ENCODE measurements at places on chromosomes 4 and X.
A peak's percentile ranks its signal among the peaks of the same experiment; 100 is the strongest.

- DNase-seq = no peak
These were observed 12.8 kb upstream of the IGFBP7 start for GRCh38 chr4:57122959-57123358.

- no peak for DNase-seq
These were observed 213.5 kb upstream of the TAPT1 start for GRCh38 chr4:16439768-16440167.

DNA sequence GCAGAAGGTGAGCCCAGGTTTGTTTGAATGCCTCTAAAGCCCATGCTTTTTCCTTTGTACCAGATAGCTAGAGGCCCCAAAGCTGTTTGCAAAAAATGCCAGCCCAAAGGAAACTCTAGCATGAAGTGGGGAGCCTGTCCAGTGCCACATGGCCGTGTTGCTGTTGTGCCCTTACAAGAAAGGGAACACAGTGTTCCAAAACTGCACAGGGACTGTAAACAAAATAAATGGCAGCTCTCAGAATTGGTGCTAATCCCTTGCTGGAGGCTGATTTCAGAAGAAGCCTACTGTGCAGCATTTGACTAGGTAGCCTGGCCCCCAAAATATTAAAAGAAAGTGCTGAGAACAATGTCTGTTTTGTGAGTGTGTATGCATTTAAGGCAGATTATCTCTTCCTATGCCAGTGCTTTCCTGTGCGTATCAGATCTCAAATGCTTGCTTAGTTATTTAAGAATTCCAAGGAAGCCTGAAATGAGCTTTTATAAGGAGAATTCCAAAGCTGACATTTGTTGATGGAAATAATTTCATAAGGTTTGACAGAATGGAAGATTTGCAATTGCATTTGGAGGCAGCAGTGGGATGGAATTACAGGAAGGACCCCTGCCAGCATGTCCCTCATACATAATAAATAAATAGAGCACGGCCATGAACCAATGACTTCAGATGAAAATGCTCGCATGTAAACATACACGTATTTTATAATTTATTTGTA, 115.7 kb downstream of the IRF2 start:
- DNase-seq = no peak

DNA sequence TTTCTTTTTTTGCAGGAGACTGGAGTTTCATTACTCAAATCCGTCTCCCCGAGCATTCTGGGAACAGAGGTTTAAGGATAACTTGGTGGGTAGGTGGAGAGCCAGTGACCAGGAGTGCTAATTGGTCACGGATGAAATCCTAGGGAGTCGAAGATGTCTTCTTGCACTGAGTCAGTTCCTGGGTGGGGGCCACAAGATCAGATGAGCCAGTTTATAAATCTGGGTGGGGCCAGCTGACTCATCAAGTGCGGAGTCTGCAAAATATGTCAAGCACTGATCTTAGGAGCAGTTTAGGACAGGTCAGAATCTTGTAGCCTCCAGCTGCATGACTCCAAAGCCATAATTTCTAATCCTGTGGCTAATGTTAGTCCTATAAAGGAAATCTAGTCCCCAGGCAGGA, 741.3 kb downstream of the PCDH7 start:
- DNase-seq = no peak

- DNase-seq = no peak
These were observed 28.3 kb upstream of the SMS start for GRCh38 chrX:21912220-21912619.

GRCh38 chr4:139275281-139275735, 4.7 kb downstream of the MGARP start:
- no peak for DNase-seq

DNA sequence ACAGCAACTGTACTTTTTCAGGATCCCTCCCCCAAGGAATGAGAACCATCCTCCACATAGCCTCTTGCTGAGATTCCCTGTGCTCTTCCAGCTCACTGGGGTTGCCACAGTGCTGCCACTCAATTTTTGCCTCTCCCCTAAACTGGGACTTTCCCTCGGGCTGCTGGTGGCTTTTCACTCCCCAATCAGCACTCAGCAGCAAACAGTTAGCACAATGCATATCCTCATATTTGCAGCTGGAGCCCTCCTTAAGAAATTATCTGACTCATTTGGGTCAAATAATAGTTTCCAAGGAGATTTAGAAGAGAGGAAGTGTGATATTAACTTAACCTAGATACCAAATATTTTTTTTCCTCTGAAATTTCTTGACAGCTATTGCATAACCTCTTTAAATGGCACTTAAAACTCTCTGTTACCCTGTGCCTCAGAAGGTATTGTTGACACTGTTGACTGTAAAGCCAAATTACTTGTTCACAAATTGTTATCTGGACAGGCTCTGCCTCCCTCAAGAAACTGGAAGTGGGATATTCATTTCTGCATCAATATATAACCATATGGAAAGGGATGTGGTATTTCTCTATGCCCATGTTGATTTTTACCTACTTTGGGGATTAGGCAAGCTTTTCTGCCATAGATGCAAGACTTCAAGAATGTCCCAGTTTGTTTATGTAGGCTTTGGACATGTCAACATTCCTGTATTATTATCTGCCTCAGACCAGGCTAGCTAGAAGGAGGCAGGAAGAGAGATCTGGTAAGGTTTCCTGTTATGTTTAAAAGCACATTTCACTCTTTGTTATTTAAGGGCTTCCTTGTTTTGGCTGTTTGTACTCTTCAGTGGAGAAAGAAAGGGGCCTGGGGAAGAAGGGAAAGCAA, 58.0 kb downstream of the SEPTIN11 start:
- no peak for DNase-seq

GRCh38 chr4:89071311-89071710, 14.3 kb upstream of the FAM13A start:
- no peak for DNase-seq

DNA sequence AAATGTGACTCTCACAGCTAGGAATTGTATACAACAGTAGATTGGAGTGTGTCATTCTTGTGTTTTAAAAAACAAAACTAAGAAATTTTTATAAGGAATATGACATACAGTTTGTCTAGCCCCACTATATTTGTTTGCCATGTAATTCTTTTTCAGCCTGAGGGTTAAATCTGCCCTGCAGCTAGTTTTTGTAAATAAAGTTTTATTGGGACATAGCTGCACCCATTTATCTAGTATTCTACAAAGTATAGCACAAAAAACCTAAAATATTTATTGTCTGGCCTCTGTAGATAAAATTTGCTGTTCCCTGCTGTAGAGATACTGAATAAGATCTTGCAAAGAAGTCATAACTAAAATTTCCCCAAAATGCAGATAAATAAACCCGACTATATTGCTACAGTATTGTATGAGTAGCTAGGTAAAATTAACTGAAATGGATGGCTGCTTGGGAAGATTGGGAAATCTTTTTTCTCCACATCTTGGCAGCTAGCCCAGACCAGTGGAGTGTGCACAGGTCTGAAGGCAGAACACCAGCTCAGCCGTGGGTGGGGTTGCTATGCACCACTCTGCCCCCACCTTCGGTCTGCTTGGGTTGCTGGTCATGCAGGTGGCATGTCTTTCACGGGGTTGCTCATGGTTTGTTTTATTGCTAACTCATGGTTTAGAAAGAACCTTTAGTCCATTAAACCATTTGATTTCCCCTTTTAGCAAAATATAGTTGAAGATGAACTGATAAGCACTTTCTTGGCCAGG, 127.9 kb downstream of the KLHL8 start:
- DNase-seq = peak; percentile 62

- DNase-seq = no peak
These were observed 66.3 kb downstream of the WWC2 start for GRCh38 chr4:183165376-183165775.

- no peak for DNase-seq
These were observed 175.2 kb downstream of the ZNF330 start for GRCh38 chr4:141395919-141396318.

DNA sequence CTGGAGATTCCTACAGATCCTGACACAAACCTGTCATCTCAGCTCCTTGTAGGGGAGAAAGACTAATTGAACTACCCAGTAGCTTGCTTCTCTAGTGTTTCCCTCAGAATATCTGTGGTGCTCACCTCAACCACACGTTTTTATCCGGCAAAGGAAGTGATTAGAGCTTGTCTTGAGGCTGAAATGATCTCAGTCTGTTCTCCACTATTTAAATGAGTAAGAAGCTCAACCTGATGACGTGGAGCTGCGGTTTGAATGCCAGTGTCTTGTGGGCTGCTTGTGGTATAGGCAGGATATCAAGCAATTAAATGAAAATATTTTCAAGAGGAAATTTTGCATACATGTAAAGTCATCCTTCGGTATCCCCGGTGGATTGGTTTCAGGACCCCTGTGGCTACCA, 270.2 kb downstream of the TLL1 start:
- DNase-seq = no peak

DNA sequence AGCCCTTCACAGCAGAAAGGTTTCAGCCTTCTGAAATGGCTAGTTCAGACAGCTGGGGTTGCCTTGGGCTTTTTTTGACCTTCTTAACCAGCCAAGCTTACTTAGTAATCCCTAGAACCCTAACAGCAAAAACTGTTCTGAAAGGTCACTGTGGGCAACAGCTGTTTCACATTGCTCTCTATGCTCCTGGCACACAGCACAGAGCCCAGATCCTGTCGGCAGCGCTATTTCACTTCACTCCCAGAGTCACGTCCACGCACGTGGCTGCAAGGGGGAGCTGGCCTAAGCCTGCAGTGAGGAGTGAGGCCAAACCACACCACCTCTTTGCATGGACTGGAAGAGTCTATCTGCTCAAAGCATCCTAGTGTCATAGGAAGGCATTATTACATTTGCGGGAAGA, 32.0 kb upstream of the STS start:
- DNase-seq = no peak

DNA sequence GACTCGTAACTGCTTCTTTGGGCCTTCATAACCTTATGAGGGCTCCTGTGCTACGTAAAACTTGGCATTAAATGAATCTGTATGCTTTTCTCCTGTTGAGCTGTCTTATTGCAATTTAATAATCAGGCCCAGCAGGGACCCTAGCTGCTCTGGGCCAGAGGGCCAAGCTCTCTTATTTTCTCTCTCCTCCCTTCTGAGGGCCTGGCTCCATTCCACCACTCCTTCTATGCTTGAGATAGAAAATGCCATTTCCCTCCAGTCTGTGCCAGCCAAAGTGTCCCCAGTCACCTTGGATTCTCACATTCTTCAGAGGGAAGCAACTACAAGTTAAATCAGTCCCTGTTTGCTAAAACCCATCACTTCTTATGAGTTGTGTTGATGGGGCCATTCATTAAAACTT, 90.1 kb downstream of the CLCN4 start:
- no peak for DNase-seq

- DNase-seq = no peak
These were observed 443.9 kb upstream of the INTU start for GRCh38 chr4:127188847-127189246.

DNA sequence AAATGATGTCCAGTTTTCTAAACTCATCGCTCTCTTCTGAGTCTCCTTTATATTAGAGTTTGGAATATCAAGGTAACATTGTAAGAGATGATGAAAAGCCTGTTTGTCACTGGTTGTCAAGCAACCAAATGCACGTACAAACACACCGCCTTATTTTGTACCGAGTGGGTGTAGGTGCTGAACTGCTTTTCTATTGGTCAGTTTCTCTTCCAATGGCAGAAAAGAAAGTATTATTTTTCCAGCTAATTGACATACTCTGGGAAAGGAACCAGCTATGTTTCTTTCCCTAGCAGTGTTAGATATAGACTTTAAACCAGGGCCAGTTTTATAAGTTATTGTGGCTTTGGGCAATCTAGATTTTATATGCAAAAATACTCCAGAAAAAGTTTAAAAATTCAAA, 6.6 kb upstream of the PPM1K start:
- no peak for DNase-seq

DNA sequence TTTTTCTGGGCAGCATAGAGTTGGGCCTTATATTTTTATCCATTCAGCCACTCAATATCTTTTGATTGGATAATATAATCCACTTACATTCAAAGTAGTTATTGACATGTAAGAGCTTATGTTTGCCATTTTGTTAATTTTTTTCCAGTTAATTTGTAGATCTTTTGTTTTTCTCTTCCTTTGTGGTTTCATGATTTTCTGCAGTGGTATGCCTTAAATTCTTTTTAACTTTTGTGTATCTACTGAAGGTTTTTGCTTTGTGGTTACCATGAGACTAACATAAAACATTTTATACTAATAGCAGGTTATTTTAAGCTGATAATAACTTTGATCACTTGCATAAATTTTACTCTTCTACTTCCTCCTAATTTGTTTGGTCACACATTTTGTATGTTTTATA, 140.8 kb upstream of the GATB start:
- DNase-seq = no peak

GRCh38 chr4:158782551-158783360, 13.9 kb downstream of the FNIP2 start:
- DNase-seq = peak; percentile 72

GRCh38 chrX:34658326-34658725, 1.2 kb upstream of the TMEM47 start:
- no peak for DNase-seq

DNA sequence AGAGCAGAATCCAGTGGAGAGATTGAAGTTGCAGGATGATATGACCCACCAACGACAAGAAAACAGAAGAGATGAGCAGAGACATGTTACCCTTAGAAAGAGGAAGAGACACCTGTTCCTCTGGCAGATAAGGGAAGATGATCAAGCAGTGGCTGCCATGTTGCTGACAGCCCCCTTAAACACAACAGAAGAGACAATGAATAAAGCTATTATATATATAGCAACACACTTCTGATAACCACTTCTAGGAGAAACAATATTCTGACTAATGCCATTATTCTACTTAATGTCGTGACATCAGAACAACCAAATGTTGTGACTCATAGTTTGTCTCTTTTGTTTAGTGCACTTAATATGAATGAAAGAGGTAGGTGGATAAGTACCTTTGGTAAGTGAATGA, 44.9 kb downstream of the SH3RF1 start:
- DNase-seq = no peak

- no peak for DNase-seq
These were observed 387.6 kb downstream of the PDHA2 start for GRCh38 chr4:96227515-96227914.

DNA sequence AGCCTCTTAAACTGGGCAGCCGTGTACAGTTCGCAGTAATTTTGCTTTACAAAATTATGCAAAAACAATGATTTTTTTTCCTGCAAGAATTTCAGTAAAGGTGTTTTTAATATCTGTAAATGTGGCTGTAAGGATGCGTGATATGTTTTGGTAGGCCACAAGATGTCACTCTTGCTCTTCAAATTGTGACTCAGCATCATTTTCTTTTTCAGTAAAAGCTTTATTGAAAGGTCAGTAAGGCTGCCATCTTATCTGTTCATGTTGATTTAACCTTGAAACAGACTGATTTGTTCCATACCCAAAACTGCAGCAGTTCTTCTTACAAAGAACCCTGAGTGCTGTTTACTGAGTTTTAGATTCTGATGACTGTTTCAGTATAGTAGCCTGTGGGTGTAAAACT, 39.9 kb downstream of the TXLNG start:
- peak; percentile 78 for DNase-seq
